H1 (cell line): ENCODE measurements at places on chromosomes 16 and 17.

DNA sequence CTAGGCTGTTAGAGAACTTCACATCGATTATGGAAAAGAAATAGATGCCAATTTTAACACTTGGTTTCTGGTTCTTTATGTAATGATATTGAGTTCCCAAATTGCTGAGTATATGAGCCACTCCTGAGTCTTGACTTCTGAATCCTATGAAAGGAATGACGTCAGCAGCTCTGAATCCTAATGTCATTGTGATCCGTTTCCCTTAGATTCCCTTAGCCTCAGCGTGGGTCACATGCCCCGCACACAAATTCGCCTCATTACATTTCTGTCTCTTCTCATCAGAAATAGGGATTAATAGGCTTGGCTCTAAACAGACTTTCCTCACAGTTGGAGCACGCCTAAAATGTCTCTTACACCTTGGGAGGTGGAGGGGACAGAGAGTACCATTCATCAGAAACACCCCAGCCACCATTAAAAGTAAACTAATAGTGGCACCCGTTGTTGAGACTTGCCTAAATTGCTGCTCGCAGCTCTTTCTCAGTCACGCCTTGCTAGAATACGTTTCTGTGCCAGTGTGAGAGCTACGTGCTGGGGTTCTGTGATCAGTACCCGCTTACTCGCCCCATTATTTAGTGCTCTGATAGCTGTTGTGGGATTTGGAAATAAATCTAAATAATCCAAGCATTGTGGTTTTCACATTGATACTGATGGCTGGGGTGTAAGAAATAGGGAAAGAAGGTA lies 7.1 kb downstream of the MRM3 start:
- DNase-seq = no peak

DNA sequence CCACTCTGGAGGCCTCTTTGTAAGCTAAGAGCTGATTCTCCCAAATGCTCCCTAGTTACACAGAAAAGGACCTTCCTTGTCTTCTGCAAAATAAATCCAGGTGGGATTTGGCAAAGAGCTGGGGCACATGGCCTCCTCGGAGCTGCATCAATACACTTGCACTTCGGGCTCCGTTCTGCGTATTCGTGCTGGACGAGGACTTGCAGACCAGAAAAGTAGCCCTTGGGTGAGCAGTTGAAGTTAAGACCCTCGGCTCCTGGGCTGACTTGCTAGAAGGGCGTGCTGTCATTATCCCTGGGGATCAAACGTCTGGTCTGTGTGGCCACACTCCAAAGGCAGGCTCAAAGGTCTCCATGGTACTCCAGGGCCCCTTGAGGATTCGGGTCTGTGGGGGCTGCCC lies 144.2 kb upstream of the RPH3AL start:
- no peak for DNase-seq

GRCh38 chr17:45681706-45682105 lies 102.4 kb upstream of the CRHR1 start:
- DNase-seq = no peak

DNA sequence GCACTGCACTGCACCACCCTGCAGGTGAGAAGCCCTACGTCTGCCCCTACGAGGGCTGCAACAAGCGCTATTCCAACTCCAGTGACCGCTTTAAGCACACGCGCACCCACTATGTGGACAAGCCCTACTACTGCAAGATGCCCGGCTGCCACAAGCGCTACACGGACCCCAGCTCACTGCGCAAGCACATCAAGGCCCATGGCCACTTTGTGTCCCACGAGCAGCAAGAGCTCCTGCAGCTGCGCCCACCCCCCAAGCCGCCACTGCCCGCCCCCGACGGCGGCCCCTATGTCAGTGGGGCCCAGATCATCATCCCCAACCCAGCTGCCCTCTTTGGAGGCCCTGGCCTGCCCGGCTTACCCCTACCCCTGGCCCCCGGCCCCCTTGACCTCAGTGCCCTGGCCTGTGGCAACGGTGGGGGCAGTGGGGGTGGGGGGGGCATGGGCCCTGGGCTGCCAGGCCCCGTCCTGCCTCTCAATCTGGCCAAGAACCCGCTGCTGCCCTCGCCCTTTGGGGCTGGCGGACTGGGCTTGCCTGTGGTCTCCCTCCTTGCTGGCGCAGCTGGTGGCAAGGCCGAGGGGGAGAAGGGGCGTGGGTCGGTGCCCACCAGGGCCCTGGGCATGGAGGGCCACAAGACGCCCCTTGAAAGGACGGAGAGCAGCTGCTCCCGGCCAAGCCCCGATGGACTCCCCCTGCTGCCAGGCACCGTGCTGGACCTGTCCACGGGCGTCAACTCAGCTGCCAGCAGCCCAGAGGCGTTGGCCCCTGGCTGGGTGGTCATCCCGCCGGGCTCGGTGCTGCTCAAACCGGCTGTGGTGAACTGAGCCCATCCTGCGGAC lies 14.2 kb downstream of the PAM16 start:
- DNase-seq = no peak

GRCh38 chr16:51394421-51394820 lies 243.4 kb upstream of the SALL1 start:
- no peak for DNase-seq

- no peak for DNase-seq
Measured at GRCh38 chr16:49515861-49516260, 142.3 kb downstream of the C16orf78 start.

DNA sequence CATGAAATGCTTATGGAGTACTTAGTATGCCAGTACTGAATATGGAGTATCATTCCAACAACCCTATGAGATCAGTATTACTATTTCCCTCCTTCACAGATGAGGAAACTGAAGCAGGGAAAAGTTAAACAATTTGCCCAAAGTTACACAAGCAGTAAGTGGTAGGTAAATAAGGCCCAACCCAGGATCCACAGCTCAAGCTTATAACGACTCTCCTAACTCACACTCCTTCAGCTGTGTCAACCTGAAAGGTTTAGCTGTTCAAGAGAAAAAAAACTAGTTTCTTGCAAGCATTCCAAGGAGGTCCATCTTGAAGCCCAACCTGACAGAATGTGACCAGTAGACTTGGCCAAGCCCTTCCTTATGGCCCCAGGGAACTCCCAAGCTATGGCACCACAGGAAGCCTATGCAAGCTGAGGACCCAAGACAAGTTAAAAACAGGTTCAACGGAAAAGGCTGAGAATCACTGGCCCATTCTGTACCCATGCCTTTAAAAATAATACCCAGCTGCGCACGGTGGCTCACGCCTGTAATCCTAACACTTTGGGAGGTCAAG lies 6.5 kb downstream of the CRK start:
- no peak for DNase-seq

GRCh38 chr16:55559233-55559632 lies 7.3 kb upstream of the CAPNS2 start:
- DNase-seq = no peak

- DNase-seq = no peak
Measured at GRCh38 chr16:89038221-89038721, 55.4 kb upstream of the ACSF3 start.

DNA sequence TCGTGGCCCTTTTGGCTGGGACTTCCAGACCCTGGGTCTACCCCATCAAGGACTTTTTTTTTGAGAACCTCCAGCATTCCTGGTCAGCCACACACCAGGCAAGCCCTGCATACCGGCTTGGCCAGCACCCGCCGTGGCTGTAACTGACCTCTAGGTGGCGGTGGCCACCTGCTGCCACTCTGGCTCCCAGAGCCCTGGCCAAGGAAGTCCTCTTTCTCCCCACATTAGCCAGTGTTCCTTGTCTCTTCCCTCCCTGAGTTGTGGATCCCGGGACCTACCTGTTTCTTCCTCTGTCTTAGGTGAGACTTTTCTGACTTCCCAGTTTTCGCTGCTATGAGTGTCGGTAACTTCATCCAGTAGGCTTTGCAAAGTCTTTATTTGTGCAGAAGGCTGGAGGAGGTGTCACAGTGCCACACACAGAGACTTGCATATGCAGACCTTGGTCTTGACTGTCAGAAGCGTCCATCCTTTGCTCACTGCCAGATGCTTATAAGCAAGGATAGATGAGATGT lies 348.3 kb downstream of the CPPED1 start:
- peak; percentile 84 for DNase-seq

- DNase-seq = no peak
Measured at GRCh38 chr17:42243493-42243982, 32.7 kb downstream of the STAT5B start.

DNA sequence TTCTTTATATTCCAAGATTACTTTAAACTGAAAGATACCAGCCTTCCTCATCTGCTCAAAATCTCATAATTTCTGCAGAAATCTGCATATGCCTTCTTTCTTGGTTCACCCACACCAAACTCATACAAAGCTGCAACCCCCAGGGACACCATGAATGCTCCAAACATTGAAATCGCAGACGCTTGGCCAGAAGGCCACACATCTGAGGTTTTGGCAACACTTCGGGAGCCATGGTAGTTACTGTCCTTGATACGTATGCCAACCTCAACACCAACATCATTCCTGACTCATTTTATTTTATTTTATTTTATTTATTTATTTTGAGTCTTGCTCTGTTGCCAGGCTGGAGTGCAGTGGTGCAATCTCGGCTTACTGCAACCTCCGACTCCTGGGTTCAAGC lies 11.8 kb downstream of the GSPT1 start:
- DNase-seq = no peak

DNA sequence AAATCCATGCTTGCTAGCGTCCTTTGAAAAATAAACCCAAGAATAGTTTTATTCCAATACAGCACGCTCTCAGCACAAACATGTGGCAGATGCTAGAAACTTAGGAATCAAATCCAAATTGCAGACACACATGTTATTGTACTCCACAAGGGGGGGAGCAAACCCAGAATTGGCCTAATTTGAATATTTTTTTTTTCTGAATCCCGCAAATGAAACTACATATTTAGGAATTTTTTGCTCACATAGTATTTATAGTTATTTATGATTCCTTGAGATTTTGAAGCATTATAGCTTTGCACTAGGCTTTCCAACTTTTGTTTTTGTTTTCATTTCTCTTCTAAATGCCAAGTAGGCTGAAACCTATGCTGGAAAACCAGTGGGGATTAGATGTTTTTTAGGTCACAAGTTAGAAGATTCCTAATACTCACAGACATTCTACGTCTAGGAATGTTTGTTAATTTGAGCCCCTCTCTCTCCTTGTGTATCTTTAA lies 59.3 kb upstream of the CDH11 start:
- no peak for DNase-seq
